CD4-positive, CD25-positive, alpha-beta regulatory T cell (primary cell): ENCODE measurements at places on chromosomes 13 and 19. TPM values are rescaled to one million over a fixed set of nuclear protein-coding genes. Genes with fewer than 3 reads are reported as not detected.

ZNF709 gene
- total RNA-seq, result 1.9 TPM

CEACAM16 gene
- not detected for total RNA-seq

EDNRB gene
- total RNA-seq, result not detected

UPK1A gene
- not detected for total RNA-seq

B3GNT3 gene
- total RNA-seq, result 0.47 TPM

GPR12 gene
- not detected for total RNA-seq

KCNJ14 gene
- total RNA-seq, result 2.2 TPM

SKA3 gene
- total RNA-seq, result 3.0 TPM

TPTE2 gene
- not detected for total RNA-seq

OR10H4 gene
- not detected for total RNA-seq

KLK3 gene
- not detected for total RNA-seq

CPB2 gene
- total RNA-seq, result not detected

OR4F17 gene
- total RNA-seq, result not detected

SIGLEC8 gene
- not detected for total RNA-seq

LONP1 gene
- total RNA-seq, result 67.6 TPM

ZNF324B gene
- total RNA-seq, result 6.5 TPM

PRSS57 gene
- total RNA-seq, result 3.3 TPM

TMEM221 gene
- not detected for total RNA-seq

RASIP1 gene
- total RNA-seq, result 0.22 TPM

POGLUT2 gene
- 0.64 TPM for total RNA-seq

FUT1 gene
- not detected for total RNA-seq

DACH1 gene
- 0.47 TPM for total RNA-seq

SLC15A1 gene
- total RNA-seq, result not detected

LRP3 gene
- not detected for total RNA-seq

CDC42EP5 gene
- total RNA-seq, result not detected

NKPD1 gene
- total RNA-seq, result 0.72 TPM

SGCG gene
- total RNA-seq, result not detected

IGSF23 gene
- not detected for total RNA-seq

TMEM255B gene
- total RNA-seq, result 1.3 TPM

PEG3 gene
- total RNA-seq, result 0.17 TPM

METTL21C gene
- not detected for total RNA-seq

FBXL12 gene
- total RNA-seq, result 34.8 TPM

NOP53 gene
- total RNA-seq, result 701 TPM

UGGT2 gene
- total RNA-seq, result 0.47 TPM

STAP2 gene
- total RNA-seq, result 2.2 TPM

KIR3DL1 gene
- not detected for total RNA-seq

FFAR1 gene
- not detected for total RNA-seq

SCN1B gene
- total RNA-seq, result 2.0 TPM

RUBCNL gene
- total RNA-seq, result not detected

KASH5 gene
- not detected for total RNA-seq

CGB2 gene
- not detected for total RNA-seq

CEBPA gene
- 3.8 TPM for total RNA-seq

ATP4A gene
- not detected for total RNA-seq

FXYD1 gene
- total RNA-seq, result 1.6 TPM

CDX2 gene
- total RNA-seq, result not detected

NXNL1 gene
- not detected for total RNA-seq

KLK15 gene
- total RNA-seq, result not detected

CD70 gene
- 24.3 TPM for total RNA-seq
